Upper lobe of right lung (tissue), 1 donor: ENCODE measurements at places on chromosomes 7 and 10.

- no peak for DNase-seq
Measured at GRCh38 chr7:41942468-41943093, 239.7 kb upstream of the INHBA start.

GRCh38 chr10:125485665-125486064 is 197.3 kb downstream of the TEX36 start:
- DNase-seq: no peak

- no peak for DNase-seq
Measured at GRCh38 chr7:20529260-20529659, 86.2 kb upstream of the ABCB5 start.

GRCh38 chr7:102452451-102452850 is 12.2 kb downstream of the ALKBH4 start:
- no peak for DNase-seq

DNA sequence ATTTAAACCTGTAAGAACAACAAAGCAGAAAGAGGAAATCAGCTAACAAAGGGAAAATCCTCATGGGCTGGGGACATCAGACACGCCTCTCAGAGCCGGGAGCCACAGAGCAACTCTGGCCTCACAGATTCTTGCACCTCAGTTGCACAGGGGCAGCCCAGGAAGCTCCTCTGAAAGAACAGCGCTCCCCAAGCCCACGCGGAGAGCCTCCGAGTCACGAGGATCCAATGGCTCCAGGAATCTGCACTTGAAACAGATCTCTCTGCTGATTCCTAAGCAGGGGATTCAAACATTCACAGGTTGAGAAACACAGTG is 213.2 kb upstream of the MGMT start:
- no peak for DNase-seq
